ENCODE measurements at places on chromosomes 7 and 10. TPM values are rescaled to one million over a fixed set of nuclear protein-coding genes. Genes with fewer than 3 reads are reported as not detected.

DNA sequence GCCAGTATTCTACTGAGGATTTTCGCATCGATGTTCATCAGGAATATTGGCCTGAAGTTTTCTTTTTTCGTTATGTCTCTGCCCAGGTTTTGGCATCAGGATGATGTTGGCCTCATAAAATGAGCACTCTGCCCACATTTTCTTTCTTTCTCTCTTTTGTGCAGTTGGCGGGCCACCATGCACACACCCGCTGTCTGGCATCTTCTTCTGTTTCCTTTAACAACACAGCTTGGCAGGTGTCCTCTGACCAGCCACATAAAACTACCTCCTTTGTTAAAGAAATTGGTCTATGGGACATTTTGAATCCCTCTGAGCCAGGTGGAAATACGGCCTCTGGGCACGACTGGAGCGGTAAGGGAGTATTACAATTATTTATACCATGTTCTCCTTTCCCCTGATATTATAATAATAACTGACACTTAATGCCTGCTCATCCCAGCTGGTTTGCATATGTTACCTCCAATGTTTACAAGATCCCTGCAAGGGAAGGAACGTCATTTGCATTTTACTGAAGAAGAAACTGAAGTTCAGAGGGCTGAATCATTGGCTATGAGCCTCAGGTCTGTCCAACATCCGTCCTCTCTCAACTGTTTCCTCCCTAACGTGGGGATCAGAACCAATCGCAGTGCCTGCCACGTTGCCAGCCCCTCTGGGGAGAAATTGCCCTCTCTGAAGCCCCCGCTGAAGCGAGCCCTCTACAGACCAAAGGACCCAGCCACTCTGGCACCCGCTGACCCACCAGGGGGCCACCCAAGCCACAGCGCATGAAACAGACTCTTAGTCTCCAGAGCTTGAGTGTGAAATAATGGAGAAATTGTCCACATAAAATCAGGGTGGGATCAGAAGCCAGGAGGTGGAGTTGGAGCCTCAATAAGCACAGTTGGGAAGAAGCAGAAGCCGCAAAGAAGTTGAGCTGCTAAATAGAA, 125.0 kb upstream of the FOXK1 start:
- DNase-seq: no peak

DNA sequence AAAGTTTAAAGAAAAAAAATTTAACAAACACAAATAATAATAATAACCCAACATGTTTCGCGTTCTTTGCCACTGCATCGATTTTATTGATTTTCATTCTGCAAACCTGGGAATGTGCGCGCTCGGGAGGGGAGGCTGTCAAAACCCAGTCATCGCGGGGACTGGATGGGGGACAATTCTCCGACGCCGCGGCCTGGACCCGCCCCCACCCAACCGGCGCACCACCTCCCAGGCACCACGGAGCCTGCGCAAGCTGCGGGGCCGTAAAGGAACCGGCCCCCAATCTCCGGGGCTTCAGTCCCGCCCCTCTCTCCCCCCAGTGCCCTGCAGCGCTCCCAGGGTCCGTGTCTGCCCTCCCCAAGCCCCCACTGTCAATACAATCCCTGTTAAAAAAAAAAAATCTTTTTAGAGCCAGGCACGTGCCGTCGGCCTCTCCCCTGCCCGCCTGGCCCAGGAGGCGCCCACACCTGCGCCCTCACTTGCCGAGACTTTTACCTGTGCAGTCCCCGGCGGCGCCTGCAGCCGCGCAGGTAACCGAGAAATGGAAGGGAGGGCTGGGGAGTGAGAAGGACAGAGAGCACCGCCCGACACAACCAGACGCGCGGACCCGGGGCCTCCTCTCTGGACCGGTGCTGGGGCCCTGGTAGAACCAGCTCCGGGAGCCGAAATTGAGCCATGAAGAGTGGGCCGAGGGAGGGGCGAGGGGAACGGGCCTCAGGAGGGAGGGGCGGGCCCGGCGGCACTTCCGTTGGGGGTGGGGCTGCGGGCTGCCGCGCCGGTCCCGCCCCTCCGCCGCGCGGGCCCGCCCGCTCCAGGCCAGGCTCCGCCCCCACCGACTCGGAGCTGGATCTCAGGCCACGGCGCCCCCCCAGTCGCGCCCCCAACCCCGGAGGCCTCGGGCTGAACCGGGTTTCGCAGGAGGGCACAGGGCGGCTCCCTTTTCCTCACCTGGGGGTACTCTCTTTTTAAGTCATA, 7.6 kb upstream of the ZNF503 start:
- peak; percentile 87 for DNase-seq

DNA sequence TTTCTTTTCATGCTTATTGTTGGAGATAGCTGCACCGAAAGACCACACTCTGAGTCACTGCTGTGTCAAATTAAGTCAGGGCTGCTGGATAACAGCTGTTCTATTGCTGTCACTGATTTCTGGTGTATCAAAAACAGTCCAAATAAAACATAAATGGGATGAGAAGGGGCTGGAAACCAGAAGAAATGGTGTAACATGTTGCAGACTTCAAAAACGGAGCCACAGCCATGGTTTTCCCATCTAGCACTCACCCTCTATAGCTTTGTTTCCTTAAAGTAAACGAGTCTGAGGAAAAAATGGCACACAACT, 103.3 kb upstream of the DIP2C start:
- no peak for DNase-seq

The GPRIN2 gene
- 42.1 TPM for total RNA-seq

GRCh38 chr10:102262744-102263370, 17.5 kb downstream of the GBF1 start:
- no peak for DNase-seq

Measured in lower lobe of right lung (tissue), 2 donors.